AG04450 (cell line): ENCODE measurements at places on chromosomes 4 and X.

DNA sequence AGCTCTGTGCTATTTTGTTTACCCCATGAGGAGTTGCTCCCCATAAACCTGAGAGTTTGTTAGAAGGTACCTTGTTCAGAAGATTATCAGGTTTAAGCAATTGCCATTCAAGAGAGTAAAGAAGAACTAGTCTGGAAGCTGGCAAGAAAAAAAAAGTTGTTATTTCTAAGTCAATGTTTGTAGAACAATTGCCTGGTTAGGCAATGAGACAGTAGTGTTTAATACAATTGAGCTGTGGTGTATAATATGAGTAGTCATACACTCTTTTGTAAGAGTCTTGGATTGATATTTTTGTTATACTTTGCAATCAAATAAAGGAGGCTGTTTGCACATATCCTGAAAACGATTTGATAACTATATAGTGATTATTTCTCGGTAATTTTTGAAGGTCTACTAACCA lies 44.7 kb downstream of the GALNT7 start:
- no peak for DNase-seq

DNA sequence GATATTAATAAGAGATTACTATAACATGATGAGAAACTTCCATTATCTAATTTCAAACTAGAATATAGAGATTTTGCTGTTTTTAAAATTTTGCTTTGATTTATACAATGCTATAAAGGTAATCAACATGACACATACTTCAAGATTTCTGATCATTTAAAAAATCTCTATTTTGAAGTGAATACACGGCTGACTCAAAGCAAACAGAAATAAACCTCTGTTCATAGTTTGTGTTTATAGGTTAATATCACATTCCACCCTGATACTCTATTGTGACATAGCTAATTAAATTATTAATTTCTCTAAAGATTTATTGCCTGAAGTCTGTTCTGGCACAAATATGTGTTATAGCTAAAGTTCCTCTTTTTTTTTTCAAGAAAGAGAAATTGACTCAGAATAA lies 349.2 kb downstream of the TLL1 start:
- DNase-seq, result no peak

DNA sequence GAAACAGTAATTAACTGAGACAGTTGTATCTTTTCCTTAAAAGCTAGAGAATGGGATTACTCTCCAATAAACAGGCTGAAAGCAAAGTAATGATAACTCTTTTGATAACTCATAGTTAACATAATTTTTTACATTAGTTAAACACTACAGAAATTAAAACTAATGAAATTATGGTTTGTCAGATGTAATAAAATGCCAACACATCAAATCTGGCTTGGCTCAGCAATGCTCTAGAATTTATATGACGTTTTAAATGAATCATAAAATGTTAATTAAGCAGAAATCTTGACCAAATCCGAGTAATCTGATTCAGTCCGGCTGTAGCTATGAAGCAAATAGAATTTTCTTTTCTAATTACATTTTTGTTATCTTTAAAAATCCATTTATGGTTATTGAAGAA lies 244.2 kb upstream of the NR3C2 start:
- DNase-seq, result no peak

DNA sequence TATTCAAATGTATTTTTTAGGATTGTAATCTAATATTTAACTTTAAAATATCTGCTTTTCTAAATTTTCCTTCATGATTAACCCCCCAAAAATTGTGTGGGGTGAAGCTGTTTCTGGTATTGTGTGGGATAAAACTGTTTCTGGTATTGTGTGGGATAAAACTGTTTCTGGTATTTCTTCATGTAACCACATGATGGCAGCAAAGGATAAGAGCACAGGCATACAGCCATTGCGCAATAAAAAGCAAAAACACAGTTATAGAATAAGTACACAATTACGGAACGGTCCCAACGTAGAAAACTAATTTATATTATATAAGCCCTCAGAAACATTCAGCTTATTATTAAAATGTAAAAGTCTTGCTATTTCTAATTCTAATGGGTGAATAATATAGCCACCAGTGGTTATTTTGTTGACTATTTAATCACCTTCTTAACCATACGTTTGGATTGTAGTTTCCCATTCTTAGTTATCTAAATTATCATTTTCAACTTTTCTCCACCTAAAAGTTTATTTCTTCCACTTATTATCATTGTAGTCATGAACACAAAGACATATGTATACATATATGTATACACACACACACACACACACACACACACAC lies 333.9 kb upstream of the FSTL5 start:
- DNase-seq, result peak; percentile 4

GRCh38 chr4:153776601-153777000 lies 12.3 kb downstream of the SFRP2 start:
- no peak for DNase-seq

- no peak for DNase-seq
These were observed 26.7 kb downstream of the SH3RF1 start for GRCh38 chr4:169243825-169244609.

DNA sequence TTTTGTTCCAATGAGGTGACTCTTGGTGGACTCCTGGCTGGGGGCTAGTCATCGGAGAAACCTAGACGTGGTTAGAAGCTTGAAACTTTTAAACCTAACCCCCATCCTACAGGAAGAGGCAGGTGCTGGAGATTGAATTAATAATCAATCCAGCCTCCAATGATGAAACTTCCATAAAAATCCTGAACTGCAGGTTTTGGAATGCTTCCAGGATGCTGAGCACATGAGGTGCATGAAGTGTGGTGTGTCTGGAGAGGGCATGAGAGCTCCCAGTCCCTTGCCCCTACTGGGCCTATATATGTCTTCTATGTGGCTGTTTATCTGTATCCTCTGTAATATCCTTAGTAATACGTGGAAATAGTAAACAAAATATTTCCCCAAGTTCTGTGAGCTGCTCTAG lies 90.7 kb upstream of the PDHA2 start:
- DNase-seq, result no peak

GRCh38 chr4:123244137-123244536 lies 152.5 kb upstream of the SPRY1 start:
- no peak for DNase-seq

DNA sequence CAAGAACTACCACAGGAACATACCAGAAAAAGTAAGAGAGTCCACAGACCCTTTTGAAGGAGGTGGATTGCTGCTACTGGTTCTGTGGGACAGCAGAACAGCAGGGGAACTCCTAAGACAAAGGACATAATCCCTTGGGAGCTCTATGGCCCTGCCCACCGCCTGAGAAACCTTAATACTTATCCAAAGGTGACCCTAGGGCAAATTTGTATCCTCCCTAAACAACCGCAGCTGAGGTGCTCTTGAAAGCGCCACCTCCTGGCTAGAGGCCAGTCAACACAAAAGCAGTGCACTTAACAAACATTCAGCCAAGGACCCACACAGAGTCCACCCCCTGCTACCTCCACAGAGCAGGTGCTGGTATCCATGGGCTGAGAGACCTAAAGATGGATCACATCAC lies 136.8 kb downstream of the ADAM29 start:
- DNase-seq, result no peak

- DNase-seq, result no peak
These were observed 83.4 kb downstream of the UCHL1 start for GRCh38 chr4:41339812-41340809.

GRCh38 chr4:110287130-110287529 lies 88.7 kb upstream of the ELOVL6 start:
- DNase-seq, result peak; percentile 49

GRCh38 chr4:88653371-88653946 lies 44.2 kb downstream of the NAP1L5 start:
- DNase-seq, result no peak

GRCh38 chr4:57061395-57061794 lies 48.8 kb downstream of the IGFBP7 start:
- DNase-seq, result no peak

DNA sequence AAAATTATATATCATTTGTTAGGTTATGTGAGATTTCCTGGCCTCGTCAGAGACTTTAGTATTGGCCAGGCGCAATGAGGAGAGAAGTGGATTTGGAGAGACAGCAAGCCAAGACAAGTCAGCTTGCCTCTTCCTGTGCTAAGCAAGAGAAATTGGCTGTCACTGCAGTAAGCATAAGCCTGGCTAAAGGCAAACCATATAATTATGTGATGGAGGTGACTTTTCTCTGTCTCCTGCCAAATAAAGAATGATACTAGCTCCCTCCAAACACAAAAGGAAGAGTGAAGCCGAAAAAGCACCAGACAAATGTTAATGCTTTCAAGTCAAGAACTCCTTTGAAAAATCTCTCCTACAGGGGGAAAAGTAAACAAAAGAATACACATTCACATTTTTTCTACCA lies 2246.0 kb downstream of the ARAP2 start:
- no peak for DNase-seq

DNA sequence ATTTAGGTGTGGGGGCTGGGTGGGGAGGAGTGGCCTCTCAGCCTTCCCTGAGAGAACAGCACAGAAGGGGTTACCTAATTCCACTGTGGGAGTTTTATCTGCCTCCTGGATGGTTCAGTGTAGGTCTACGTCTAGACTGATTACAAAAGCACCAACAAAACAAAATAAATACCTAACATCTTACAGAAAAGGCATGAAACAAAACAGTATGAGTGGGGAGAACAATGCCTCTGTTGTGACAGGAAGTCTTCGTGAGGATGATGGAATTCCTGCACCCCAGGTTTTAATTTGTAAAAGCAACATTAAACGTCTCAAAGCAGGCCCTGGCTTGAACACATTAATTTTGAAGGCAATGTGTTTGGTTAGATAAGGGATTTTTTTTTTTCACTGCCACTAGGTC lies 112.1 kb upstream of the GPC4 start:
- no peak for DNase-seq

- no peak for DNase-seq
These were observed 584 bp downstream of the TMEM271 start for GRCh38 chr4:575281-576141.

DNA sequence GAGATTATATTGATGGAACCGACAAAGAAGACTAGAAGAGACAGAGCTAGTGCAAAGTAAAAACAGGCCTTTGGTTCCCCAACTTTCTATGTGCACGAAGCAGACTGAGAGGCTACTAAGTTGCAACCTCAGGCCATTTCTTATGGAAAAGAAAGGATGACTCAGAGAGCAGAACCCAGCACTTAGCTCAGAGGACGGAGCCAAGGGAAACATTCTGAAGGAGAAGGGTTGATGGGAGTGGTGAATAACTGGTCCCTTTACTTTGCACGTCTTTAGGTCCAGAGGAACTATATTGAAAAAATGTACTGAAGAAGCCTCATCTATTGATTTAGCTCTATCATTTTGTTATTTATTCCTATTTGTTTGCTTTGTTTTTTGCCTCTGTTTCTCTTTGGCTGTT lies 182.1 kb downstream of the CPE start:
- DNase-seq, result no peak

- peak; percentile 85 for DNase-seq
These were observed 50.6 kb downstream of the JADE1 start for GRCh38 chr4:128859887-128860677.

DNA sequence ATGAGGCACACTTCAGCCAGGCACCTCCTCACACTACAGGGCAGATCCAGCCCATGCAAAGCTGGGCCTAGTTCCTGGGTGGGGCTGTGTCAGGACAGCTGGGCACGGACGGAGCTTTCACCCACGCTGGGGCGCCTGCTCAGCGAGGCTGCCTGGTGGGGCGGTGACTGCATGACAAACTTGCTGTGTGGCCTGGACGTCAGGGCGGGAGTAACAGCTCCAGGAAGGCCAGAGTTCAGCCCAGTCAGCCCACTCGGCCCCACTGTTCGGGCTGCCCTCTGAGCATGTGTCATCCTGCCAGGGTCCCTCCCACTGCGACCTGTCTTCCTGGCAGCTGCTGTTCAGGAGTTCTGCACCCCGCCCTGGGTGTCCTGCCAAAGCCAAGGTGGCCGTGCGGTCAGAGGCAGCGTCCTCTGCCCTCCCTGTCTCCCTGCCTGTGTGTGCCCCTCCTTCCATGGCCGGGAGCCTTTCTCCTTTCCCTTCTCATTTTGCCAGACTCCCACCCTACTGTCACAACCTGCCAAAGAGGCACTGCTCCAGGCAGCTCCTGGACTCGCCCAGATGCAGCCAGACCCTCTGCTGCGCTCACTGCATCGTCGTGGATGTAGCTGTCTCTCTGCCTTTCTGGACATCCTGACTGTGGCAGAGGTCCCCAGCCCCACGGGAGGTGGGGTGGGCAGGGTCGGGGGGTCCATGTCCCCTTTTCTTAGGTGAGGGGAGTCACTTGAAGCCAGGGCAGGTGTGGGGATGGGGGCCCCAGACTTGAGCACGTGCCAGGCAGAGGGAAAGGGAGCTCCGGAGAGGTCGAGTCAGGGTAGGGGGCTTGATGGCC lies 33.0 kb upstream of the KIAA0232 start:
- no peak for DNase-seq
